ENCODE measurements at places on chromosomes 6 and 20. TPM values are rescaled to one million over a fixed set of nuclear protein-coding genes. Genes with fewer than 3 reads are reported as not detected.

The HLA-G gene
- total RNA-seq: 1.8 TPM

DNA sequence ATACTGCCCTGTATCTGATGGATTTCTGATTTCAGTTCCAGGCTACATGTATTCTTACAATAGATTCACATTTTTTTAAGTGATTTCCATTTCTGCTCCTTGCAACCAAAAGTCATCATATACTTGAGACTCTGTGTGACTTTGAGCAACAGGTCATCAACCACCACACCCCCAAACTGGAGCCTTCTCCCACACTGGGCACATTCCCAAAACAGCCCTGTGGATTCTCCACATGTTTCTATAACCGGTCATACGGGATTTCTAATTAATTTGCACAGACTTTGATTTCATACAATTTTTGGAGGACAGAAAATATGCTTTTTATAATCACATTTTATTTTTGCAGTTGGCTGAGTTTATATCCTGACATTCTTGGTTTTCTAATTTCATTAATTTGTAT, 317.2 kb upstream of the ID4 start:
- DNase-seq: no peak

DNA sequence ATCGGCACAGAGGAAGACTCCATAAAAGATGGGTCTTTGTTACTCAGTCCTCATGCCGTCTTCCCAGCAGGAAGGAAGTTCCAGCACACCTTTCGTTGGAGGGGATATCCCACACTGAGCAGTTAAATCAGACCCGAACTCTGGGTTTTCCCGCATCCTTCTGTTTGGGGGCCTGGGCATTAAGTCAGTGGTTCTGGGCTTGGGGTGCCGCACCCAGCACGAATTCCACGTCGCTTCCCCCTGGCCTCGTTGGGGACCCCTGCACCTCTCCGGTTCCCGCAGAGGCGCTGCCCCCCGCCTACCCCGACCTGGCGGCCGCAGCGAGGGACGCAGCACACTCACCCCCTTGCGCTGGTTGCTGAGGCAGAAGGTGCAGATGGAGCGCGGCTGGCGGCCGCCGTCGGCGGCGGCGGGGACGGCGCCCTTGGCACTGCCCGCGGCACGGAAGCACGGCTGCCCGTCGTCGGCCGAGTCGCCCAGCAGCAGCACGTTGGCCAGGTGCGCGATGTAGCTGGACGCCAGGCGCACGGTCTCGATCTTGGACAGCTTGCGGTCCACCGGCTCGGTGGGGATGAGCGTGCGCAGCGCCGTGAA, 641 bp downstream of the TCF15 start:
- no peak for DNase-seq

The JPH2 gene
- 29.1 TPM for total RNA-seq

GRCh38 chr6:51495096-51495495, 592.3 kb downstream of the PKHD1 start:
- no peak for DNase-seq

- DNase-seq: no peak
Observed at GRCh38 chr6:157893238-157893637, 70.2 kb downstream of the SNX9 start.

The CALHM4 gene
- total RNA-seq: 0.57 TPM

The DEFB124 gene
- not detected for total RNA-seq

DNA sequence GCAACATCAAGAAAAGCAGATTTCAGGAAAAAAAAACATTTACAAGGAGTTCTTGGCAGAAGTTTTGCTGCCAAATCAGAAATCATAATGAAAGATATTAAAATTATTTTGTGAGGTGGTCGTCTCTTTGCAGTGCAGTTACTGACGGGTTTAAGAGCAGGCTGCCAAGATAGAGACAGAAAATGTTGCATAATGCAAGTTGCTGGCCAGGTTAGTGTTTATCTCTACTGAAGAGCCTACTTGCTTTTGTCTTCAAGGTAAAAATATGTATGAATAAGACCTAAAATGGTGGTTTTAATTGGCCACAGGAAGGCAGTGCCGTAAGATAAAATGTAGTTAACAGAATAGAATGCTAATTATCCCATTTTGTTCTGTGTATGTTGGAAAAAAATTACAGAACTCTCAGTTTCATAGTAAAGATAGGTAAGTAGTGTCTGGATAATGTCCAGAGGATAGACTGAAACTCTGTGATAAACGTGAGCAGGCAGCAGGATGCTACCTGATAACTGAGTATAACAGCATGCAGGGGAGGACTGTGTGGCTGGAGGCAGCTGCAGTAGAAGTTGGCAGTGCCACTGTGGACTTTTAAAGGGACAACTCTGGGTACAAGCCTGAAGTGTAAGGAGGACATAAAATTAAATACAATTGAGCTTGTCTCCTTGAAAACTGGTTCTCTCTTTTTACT, 13.9 kb downstream of the FOXO3 start:
- DNase-seq: peak; percentile 36

GRCh38 chr6:27694547-27694874, 217.7 kb downstream of the OR2B2 start:
- DNase-seq: no peak

- no peak for DNase-seq
Observed at GRCh38 chr20:8621001-8621400, 447.9 kb upstream of the PLCB4 start.

DNA sequence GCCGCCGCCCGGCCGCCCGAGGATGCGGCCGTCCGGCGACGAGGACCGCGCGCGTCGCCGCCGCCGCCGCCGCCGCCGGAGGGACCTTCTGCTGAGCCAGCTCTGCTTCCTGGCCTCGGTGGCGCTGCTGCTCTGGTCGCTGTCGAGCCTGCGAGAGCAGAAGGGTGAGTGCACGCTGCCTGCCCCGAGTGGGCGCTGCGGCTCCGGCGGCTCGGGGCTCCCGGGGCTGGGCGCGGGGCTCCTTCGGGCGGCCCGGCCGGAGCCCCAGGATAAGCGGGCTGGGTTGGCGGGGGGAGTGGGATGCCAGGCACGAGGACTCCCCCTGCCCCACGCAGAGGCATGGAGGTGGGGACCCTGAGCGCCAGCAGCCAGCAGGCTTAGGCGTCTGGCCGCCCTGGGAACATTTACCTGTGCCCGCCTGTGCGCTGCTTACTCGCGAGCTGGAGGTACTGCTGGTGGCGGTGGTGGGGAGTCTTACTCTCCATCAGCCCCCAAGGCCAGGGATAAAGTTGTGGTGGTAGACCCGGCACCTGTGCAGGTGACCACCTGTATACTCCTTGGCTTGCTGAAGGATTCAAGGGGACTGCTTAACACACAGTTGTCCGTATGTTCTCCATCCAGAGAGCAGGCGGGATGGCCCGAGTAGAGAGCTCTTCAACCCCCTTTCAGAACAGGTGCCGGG, 520 bp downstream of the SLC24A3 start:
- peak; percentile 74 for DNase-seq

DNA sequence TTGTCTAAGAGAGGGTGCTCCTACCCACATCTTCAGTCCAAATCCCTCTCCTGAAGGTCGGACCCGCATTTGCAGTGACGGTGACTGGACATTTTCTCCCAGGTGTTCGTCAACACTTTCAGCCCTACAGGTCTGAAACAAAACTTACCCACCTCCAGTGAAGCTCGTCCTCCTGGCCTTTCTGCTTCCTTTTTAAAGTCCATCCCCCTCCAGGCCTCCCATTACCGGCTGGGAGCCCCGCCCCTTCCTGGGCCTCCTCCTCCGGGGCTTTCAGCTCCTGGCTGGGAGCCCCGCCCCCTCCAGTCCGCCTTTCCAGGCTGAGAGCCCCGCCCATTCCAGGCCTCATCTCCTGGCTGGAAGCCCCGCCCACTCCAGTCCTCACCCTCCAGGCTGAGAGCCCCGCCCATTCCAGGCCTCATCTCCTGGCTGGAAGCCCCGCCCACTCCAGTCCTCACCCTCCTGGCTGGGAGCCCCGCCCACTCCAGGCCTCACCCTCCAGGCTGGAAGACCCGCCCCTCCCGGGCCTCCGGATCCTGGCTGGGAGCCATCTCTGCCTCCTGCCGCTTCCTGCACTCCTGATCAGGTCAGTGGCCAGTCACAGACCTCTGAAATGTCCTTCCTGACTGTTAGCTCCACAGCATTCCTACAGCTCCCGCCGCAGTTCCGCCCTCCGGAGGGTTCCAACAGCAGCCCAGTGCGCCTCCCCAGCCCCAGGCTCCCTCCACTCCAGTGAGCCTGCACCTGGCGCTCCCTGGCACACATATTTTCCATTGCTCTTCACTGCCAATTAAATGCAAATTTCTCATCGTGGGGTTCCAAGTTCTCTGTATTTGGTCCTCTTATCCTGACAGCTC, 98.5 kb downstream of the LY86 start:
- DNase-seq: peak; percentile 69

The BPIFA1 gene
- not detected for total RNA-seq

DNA sequence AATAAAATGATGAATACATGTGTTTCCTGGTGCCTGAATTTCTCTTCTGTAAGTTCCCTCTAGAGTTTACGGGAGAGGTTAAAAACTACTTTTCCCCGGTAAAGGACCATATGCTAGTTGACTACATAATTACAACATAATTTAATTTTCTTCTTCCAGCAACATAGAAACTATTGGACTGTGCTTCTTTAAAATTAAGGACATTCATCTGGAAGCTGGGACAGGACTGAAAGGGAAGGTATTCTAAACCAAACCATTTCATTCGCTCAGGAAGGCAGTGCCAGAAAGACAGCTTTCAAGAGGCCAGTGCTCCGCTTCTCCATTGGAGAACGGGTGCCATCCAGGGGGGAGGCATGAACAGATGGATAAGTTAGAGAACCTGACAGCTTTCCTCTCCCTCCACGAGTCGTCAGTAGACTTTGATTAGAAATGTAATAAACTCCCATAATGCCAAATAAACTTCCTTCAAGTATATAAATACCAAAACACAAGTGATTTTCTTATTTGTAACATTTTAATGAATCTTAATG, 458.0 kb upstream of the SOX4 start:
- no peak for DNase-seq

DNA sequence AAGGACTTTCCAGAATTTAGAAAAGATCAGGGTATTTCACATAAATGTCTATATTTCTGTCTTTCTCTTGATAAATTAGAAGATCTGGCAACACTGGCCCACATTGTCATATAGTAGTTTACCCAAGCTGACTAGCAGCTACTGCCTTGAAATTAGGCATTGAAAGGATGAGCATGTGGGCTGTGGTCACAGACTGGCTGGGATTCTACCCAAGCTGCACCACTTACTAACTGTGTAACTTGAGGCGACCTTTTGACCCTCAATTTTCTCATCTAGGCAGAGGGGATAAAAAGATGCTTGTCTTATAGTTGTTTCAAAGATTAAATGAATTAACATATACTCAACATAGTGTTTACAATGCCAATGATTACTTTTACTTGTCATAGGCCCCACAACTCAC, 152.7 kb upstream of the BMP2 start:
- no peak for DNase-seq

- DNase-seq: no peak
Observed at GRCh38 chr6:100121854-100122609, 128.0 kb upstream of the MCHR2 start.

The CST11 gene
- total RNA-seq: not detected

DNA sequence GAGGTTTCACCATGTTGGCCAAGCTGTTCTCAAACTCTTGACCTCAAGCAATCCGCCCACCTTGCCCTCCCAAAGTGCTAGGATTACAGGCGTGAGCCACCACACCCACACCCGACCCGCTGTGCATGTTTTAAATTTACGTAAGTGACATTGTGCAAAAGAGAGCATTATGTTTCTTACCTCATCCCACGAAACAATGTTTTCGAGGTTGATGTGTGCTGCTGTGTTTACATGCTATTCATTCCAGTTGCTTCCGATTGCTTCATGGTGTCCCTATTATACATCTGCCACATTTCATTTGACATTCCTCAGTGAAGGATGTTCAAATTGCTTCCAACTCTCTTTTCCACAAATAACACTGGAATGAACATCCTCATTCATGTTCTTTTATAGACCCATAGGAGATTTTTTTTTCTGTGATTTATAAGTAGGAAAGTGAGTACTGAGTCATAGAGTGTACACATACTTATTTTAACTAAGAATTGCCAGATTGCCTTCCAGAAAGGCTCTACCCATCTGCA, 403.9 kb upstream of the JARID2 start:
- DNase-seq: peak; percentile 19

DNA sequence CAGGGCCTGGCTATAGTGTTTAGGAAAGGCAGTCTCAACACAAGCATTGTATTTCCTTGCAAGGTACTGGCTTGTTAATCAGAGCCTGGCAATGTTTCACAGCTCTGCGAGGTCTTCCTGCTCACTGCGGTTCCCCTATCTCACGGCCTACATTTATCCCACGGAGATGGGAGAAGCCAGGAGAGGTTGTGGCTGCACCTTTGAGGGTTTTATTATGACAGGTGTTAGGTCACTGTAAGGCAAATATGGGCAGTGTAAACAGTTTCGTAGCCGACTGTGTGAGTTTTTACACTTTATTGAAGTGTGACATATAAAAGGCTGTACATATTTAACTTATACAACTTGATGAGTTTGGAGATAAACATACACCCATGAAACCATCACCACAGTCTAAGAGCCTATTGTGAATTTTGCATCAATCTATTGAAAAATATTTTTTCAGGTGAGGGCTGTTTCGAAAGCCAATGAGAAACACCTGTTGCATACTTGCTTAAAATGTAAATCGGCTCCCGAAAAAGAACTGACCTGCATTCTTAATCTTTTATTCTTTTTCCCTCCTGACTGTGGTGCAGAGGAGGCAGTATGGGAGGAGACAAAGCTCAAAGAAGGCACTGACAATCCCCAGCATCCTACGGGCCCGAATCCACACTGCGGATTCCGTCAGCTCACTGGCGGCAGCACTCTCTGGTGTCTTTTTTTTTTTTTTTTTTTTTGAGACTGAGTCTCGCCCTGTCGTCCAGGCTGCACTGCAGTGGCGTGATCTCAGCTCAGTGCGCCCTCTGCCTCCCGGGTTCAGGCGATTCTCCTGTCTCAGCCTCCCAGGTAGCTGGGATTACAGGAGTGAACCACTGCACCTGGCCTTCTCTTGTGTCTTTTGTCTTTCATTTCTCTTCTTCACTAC, 7.5 kb upstream of the RBM38 start:
- no peak for DNase-seq

All from prostate gland (tissue), 2 donors.